ENCODE measurements at places on chromosomes 12 and 14.

DNA sequence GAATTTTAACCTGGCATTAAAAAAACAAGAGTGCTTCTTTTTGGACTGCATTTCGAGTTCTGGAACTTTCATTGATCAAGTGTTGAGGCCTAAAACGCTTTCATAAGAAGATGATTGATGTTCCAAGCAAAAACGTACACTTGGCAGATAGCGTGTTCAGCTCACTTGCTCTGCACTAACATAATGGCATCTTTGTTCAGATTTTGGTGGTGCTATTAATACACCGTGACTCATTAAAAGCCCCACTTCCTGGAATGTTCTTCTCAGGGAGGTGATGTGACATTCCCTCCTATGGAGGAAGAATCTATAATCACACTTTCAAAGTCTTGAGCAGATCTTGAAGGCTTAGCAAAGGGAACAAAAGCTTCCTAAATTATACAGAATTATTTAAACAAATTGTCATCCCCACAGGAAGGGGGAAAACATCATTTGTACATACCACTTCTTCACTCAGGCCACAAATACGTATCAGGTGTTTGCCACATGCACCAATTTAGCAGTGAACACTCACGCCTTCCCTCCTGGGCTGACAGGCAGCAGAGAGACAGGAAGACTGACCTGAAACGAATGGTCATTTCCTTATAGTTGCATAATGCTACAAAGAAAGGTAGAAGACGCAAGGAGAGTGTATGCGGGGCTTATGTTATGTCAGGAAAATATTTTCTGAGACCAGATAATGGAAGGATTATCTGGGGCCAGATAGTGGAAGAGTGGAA lies 15.4 kb downstream of the HSP90AA1 start:
- peak; percentile 25 for DNase-seq

- no peak for DNase-seq
Measured at GRCh38 chr14:77407158-77407557, 16.2 kb downstream of the NOXRED1 start.

DNA sequence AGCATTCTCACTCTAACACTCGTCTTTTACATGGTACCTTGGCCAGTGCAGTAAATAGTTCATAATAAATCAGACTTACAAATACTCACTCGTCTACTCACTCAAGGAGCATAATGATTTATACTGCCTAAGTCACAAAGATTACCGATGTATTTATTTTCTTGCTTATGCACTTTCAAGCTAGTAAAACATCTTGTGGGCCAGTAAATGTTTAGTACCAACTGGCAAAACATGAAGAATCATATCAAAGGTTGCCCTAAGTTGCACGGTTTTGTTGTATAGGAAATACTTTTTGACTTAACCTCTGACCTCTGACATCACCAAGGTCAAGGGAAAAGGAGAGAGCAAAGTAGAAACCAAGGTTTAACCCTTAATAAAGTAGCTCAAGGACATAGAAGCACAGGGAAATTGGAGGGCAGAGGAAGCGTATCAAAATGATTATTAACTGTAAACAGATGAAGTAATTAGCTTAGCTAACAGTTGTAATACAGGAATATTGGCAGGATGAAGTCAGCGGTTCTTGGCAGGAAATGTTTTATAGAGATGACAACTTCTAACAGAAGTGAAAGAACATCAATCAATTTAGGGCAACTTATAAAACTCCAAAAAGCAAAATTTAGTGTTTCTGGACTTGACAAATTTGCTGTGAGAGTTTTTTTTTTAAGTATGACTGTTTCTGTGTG lies 131.9 kb downstream of the HMGA2 start:
- no peak for DNase-seq

DNA sequence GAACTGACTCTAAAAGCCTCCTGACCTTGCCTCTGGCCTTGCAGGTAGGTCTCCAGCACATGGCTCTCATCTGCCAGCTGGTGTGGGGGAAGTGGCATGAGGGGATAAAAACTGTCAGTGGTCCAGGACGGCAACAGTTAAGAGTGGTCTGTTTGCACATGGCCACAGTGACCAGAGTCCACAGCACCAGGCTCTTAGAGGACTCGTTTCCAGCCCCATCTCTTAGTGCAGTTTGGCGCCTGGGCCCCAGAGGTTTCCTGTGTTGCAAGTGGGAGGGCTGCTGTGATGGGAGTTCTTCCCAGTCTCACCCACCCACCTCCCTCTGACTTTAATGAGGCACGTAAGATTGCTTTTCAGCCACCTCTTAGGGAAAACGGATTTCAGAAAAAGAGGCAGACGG lies 37.0 kb downstream of the APPL2 start:
- peak; percentile 88 for DNase-seq

DNA sequence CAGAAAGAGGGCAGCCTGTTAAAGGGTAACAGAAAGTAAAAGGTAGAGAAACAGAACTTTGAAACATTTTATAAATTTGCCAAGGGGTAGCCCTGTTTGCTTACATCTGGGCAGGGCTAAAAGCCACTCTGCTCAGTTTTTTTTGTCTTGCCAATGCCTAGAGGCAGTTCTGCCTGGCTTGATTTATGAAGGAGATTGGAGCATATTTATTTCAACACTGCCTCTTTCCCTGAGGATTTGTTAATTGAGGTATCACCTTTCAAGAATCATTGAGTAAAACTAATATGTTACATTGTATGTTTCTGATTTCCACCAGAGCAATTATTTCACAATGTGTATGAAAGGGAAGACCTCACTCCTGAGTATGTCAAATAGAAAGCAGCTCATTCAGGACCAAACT lies 160.8 kb downstream of the GXYLT1 start:
- no peak for DNase-seq
